Tongue (tissue), 3 donors: ENCODE measurements at places on chromosomes 5 and 9. TPM values are rescaled to one million over a fixed set of nuclear protein-coding genes. Genes with fewer than 3 reads are reported as not detected.
A peak's percentile ranks its signal among the peaks of the same experiment; 100 is the strongest.

DNA sequence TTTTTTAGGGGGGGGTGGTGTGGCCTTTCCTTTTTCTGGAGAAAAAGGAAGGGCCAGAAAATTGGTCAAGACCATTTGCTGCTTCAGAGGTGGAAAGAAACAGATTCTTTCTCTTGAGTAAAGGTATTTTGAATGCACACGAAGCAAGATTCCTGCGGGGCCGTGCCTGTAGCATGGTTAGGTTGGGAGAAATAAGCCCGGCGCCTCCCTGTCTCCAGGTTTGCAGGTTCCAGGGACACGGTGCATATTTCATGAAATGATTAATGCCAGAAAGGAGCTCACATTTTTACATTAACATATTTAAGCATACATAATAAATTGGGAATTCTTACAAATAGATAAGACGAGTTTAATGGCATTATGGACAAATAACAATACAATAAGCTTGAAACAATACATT is 409.5 kb upstream of the IRX1 start:
- DNase-seq, result no peak

DNA sequence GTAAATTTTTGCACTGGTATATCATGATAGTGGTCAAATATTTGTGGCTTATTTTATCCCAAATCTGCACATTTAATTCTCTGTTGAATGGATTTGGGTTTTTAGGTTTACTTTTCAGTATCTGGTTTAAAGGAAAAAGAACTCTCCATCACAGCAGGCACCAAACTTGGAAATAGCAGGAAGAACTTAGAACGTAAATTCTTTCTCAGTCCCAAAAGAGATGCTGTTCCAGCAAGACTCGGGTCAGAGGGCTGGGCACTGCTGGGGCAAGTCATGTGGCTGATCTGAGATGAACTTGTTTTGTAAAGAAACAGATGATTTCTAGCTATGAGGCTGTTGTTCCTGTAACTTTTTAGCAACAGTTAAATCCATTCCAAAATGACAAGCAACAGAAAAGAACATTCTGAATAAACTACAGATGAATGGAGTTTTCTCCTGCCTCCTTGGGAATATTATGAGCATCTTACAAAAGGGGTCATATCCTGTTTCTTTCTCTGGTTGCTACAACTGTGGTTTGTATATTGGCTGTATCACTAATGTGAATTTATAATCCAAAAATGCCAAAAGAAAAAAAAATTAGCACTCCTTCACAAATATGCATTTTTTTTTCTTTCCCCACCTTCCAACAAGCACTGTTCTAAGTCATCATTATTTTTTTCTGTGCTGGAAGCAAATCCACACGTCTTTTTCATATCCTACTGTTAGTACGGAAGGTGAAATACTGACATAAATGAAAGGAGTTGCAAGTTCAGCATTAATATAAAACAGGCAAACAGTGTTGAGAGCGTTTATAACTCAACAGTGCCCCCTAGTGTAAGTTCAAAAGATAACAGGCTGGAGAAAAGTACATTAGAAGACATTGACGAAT is 31.1 kb downstream of the OR2K2 start:
- DNase-seq, result peak; percentile 89

GRCh38 chr5:150137997-150138396 is 17.6 kb downstream of the PDGFRB start:
- no peak for DNase-seq

- DNase-seq, result no peak
Observed at GRCh38 chr9:113310538-113310937, 7.4 kb upstream of the RNF183 start.

GRCh38 chr9:84815554-84815953 is 146.0 kb downstream of the NTRK2 start:
- no peak for DNase-seq

EIF4EBP3 gene
- total RNA-seq, result not detected
